Thymus (tissue), 14 donors: ENCODE measurements at places on chromosomes 2 and 18.

GRCh38 chr2:40197121-40197520 is 254.8 kb downstream of the SLC8A1 start:
- no peaks in the 10 kb centered on the region for H3K4me1 ChIP-seq
- H3K36me3 ChIP-seq: no peaks in the 10 kb centered on the region
- H3K27me3 ChIP-seq: no peaks in the 10 kb centered on the region
- no peak overlapping the region for H3K4me3 ChIP-seq
- DNase-seq: no peak

DNA sequence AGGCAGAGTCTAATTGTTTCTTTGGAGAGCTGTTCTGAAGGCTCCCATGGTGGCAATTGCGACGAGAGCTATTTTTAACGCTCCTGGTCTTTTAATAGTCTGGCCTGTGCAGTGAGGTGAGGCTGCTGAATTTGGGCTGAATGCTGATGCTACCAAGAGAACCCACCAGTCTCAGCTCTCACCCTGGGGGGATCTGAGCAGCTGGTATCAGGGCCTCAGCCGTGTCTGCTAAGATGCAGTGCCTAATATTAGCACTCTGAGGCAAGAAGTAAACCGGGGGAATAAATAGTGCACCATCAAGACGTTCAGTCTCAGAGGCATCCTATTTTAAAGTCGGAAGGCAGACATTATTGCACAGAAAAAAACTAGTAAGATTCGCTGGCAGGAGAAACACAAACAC is 214.8 kb upstream of the PID1 start:
- H3K36me3 ChIP-seq: no peaks in the 10 kb centered on the region
- no peaks in the 10 kb centered on the region for H3K27me3 ChIP-seq
- no peak for DNase-seq
- H3K4me1 ChIP-seq: no peaks in the 10 kb centered on the region
- no peak overlapping the region for H3K4me3 ChIP-seq
- H3K27ac ChIP-seq: no peak overlapping the region

- no peaks in the 10 kb centered on the region for H3K36me3 ChIP-seq
- no peak overlapping the region for H3K27ac ChIP-seq
- no peaks in the 10 kb centered on the region for H3K4me1 ChIP-seq
- no peak for DNase-seq
- no peak overlapping the region for H3K4me3 ChIP-seq
- H3K27me3 ChIP-seq: no peaks in the 10 kb centered on the region
Measured at GRCh38 chr2:210399440-210400041, 77.0 kb downstream of the LANCL1 start.

- H3K27ac ChIP-seq: peak overlapping the region; percentile 62
- DNase-seq: no peak
- H3K4me3 ChIP-seq: no peak overlapping the region
- peaks cover 71% of the 10 kb centered on the region for H3K4me1 ChIP-seq
Measured at GRCh38 chr2:42967959-42968674, 175.7 kb upstream of the HAAO start.

GRCh38 chr2:234951664-234952269 is at the start of gene SH3BP4:
SH3BP4 (plus strand) TSS chr2:234952017; CDS start chr2:235035003, 82,986 bp downstream.
- peak within 1 kb of the TSS; percentile 25 for H3K27ac ChIP-seq
- H3K27me3 ChIP-seq: peaks cover 50% of the 10 kb centered on the region
- DNase-seq: no peak
- H3K4me1 ChIP-seq: peaks cover 2% of the 10 kb centered on the region
- no peaks in the 10 kb centered on the region for H3K36me3 ChIP-seq
- H3K4me3 ChIP-seq: peak within 1 kb of the TSS; percentile 80

GRCh38 chr2:50991602-50992001 is 40.3 kb downstream of the NRXN1 start:
- no peaks in the 10 kb centered on the region for H3K4me1 ChIP-seq
- no peaks in the 10 kb centered on the region for H3K27me3 ChIP-seq
- no peak overlapping the region for H3K4me3 ChIP-seq

DNA sequence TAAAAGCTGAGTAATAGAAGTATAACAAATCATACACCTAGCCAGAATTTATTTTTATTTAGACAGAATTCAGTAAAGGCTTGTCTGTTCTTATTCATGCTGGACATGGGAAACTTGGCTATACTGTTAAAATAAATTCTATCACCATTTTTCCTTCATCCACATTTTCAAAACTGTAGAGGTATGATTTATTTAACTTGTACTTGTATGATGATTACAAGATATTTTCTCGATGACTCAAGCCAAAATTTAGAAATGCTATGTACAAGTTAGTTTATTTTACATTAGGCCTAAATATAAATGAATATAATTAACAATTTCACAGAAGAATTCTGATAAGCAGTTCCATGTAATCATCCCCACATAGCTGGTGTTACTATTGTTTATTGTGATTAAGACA is 194.8 kb upstream of the DOK6 start:
- no peak overlapping the region for H3K27ac ChIP-seq
- no peaks in the 10 kb centered on the region for H3K4me1 ChIP-seq
- DNase-seq: no peak
- no peak overlapping the region for H3K4me3 ChIP-seq
- H3K27me3 ChIP-seq: no peaks in the 10 kb centered on the region
- H3K36me3 ChIP-seq: no peaks in the 10 kb centered on the region

DNA sequence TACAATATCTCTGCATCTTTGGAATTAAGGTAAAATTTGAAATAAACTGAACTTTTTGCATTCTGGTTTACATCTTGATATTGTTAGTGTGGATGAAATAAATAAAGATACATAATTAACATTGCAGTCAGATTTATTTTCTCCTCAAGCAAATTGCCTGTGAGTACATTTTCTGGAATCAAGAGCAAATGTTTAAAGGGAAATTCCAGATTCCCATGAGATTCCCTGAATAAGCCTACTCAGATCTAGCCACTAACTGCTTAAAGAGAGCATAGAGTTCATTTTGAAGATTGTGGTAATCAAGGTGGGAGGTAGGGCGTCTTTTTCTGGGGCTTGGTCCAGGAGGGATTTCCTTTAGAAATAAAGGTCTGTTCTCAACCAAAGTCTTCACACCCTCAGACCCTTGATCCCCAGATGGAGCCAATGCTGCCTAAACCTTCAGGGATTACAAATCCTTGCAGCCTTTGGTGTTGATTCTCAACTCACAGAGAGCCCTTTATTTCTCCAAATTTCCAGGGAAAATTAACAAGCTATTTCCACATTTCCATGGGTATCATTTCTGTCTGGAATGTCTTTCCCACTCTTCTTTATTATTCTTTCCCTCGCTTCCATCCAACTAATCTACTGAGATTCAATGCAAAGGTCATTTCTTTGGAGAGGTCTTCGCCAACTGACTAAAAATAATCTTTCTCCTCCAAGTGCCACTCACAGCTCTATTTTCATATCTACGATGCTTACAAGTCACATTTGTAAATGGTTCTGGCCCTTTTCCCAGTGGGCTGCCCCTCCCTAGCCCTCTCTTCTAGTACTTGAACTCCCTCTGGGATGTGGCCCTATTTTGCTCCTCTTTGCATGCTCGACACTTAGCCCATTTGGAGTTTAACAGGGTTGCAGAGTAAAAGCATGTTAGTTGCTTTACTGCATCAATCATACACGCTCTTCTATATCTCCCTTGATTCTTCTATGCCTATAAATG is 79.8 kb upstream of the SPATS2L start:
- no peak overlapping the region for H3K4me3 ChIP-seq
- H3K27me3 ChIP-seq: no peaks in the 10 kb centered on the region
- H3K36me3 ChIP-seq: no peaks in the 10 kb centered on the region
- no peaks in the 10 kb centered on the region for H3K4me1 ChIP-seq

DNA sequence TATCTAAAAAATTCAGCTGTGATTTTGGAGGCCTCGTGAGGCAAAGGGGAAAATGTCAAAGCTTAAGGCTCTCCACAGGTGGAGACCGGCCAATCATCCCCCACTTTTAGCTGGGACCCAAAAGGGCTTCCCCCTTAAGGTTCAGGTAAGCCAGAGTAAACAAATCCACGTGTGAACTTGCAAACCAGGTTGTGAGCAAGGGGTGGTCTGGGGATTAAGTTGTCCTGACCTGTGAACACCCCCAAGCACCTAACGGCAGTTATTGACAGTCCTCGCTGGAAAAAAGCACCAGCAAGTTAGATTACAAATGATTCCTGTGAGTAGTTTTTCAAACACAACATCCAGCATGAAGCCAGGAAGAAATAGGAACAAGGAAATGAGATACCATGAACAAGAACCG is 42.9 kb downstream of the MYO7B start:
- H3K27me3 ChIP-seq: no peaks in the 10 kb centered on the region
- H3K4me1 ChIP-seq: peaks cover 23% of the 10 kb centered on the region
- DNase-seq: no peak

GRCh38 chr2:145256551-145256950 is 736.6 kb upstream of the ZEB2 start:
- H3K27ac ChIP-seq: no peak overlapping the region
- DNase-seq: no peak
- no peaks in the 10 kb centered on the region for H3K36me3 ChIP-seq
- H3K4me1 ChIP-seq: no peaks in the 10 kb centered on the region

- H3K27ac ChIP-seq: no peak overlapping the region
- no peaks in the 10 kb centered on the region for H3K27me3 ChIP-seq
- DNase-seq: no peak
- no peaks in the 10 kb centered on the region for H3K4me1 ChIP-seq
- H3K36me3 ChIP-seq: no peaks in the 10 kb centered on the region
- H3K4me3 ChIP-seq: no peak overlapping the region
Measured at GRCh38 chr2:110990440-110990839, 130.3 kb upstream of the BCL2L11 start.

DNA sequence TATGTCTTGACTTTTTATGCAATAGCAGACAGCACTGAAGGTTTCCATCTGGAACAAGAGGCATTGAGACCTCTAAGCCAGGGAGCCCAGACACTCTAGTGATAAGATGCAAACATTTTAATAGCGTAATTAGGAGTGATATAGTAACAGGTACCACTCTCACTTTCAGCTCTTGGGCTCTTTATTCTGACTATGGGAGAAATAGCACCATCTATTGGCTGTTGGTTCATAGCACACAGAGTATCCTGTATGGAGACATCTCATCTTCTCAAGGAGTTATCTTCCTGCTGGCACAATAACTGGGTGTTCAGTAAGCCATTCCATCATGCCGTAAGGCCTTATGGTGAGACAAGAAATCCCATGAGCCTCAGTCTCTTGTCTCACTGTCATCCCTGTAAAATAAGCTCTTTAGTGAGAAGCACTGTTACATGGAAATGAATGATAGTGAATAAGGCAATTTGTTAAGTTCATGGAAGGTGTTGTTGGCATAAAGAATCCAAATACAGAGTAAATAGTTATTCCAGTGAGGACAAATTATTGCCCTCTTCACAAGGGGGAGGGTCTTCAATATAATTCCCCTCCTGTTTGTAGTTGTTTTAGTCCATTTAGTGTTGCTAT is 48.3 kb downstream of the THUMPD2 start:
- no peak overlapping the region for H3K4me3 ChIP-seq
